Small intestine (tissue), 16 donors: ENCODE measurements at places on chromosomes 16 and 17.

DNA sequence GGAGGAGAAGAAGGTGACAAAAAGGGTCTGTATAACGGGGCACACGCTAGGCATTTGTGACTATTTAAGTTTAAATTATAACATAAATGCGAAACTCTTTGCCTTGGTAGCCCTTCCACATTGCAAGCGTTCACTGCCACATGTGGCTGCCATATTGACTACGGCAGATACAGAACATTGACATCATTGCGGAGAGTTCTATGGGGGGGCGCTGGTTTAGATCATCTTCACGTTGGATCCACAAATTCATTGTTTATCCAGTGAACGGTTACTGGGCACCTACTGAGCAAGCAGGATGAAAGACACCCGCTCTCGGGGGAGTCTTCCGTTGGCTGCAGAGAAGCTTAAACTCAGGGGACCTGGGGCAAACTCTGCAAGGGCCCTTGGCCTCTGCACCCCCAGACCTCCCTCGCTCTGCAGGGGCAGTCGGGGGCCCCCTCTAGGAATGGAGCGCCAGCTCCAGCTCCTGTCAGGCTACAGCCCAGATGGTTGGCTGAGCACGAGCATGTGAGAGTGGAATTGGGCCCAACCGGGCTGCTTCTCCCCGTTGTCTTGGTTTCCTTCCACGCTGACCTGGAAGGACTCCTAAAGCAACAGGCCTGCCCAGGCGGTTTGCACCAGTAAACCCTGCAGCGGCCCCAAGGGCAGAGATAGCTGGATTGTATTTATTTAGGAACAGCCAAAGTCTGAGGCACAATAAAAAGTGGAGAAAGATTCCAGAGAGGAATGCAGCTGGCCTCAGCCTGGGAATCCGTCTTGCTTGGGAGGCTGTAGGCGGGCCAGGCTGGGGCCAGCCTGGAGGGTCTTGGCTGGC lies 172.2 kb downstream of the SEC14L1 start:
- DNase-seq = peak; percentile 74

GRCh38 chr16:66728117-66728787 lies 23.2 kb downstream of the DYNC1LI2 start:
- DNase-seq = peak; percentile 55

GRCh38 chr17:83026311-83026811 lies 53.0 kb upstream of the METRNL start:
- peak; percentile 8 for DNase-seq

DNA sequence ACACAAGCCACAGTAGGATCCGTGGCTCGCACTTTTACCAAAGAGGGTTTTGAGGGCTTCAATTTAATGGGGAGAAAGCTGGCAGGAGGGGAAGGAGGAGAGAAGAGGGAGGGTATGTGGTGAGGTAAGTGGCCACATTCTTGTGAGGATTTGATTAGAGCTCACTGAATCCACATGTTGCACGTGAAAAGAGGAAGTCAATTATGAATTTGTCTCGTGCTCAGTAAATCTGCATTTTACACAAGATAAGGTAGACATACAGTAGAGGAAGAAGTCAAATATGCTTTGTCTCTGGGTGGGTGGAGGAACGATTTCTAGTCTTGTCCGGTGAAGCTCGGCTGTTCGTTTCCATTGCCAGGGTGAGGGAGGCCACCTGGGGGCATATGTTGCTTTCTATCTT lies 862 bp downstream of the ZNF232 start:
- DNase-seq = peak; percentile 36

- no peak for DNase-seq
Observed at GRCh38 chr16:19649980-19650379, 68.0 kb downstream of the KNOP1 start.

DNA sequence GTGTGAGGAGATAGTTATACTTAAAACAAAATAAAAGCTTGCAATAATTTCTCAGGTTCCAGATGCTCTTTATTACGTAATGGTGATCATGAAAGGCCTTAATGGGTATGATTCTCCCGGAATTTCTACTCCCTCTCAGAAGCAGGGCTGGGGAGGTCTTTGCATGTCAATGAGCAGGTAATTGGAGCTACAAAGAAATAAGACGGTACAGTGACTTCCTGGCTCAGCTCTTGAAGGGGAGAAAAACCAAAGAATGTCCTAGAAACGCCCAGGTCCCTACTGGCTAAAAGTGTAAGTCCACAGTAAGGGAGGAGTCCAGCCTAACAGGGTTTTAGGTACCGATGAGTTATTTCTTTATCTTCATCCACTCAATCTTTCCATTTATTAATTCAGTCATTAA lies 390.9 kb downstream of the TMEM114 start:
- DNase-seq = no peak

DNA sequence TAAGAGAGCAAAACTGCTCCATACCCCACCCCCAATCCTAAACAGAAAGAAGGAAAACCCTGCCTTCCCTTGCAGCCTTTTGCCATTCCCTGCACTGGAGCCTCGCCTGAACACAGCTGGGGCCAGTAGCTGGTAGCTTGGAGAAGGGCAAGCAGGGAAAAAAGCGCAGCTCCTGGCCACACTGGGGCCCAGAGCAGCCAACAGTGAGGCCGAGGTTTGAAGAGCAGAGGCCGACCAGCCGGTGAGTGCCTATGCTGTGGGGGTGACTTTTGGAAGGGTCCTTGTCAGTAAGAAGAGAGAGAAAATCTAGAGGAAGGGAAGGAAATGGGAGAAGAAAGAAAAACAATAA lies 3.2 kb upstream of the HOXB9 start:
- DNase-seq = no peak

DNA sequence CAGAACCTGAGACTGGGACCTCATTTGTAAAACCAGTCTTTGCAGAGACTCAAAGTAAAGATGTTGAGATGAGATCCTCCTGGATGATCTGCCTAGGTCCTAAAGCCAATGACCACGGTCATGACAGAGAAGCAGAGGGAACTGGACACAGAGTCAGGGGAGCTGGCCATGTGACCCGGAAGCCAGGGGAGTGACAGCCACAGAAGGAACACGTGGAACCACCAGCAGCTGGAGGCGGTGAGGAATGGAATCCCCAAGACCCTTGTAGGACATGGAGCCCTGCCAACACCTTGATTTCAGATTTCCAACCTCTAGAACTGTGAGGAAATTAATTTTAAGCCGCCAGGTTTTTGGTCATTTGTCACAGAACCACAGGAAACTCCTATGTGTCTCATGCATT lies 37.0 kb downstream of the USP22 start:
- DNase-seq = no peak

DNA sequence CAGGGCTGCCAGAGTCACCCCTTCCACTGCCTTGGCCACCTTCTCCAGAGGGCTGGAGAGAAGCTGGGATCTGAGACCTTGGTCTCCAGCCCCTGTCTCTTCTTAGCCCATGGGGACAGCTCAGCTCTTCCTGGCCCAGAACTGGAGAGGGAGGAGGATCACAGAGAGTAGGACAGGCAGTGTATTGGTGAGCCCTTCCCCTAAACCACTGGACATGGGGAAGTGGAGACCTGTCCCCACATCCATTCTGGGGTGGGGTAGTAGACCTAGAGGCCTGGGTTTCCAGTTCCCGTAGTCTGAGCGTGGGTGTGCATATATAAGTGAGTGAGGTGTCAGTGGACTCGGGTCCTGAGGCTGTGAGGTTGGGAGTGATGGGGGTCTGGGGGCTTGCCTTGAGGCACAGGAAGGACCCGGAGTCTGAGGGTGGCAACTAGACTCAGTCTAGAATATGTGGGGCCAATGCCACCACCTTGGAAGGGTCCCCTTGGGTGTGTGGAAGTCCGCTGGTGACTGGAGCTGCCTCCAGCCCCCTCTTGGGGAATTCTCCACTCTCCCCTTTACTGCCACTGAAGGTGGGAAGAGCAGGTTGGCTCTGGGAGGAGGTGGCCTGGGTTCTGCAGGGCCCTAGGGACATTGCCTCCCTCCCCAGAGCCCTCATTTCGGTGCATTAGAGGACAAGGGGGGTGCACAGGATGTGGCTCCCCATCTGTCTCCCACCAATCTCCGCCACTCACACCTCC lies 19.9 kb downstream of the GJD3 start:
- DNase-seq = no peak

DNA sequence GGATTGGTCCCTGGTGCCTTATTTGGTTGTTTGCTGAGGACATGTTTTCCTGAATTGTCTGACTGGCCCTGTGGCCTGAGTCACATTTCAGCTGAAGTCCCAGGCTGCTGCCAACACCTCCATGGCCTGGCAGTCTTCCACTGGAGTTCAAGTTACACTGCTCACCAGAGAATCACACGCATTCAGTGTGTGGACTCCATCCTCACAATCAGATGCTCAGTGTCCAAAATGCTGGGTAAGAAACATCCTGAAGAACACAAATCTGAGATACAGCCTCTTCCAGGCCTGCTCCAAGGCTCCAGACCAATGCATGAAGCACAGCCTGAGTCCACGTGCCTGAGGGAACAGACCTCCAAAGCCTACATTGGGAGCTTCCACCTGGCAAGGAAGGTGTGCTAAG lies 19.2 kb downstream of the CD300LB start:
- DNase-seq = no peak

DNA sequence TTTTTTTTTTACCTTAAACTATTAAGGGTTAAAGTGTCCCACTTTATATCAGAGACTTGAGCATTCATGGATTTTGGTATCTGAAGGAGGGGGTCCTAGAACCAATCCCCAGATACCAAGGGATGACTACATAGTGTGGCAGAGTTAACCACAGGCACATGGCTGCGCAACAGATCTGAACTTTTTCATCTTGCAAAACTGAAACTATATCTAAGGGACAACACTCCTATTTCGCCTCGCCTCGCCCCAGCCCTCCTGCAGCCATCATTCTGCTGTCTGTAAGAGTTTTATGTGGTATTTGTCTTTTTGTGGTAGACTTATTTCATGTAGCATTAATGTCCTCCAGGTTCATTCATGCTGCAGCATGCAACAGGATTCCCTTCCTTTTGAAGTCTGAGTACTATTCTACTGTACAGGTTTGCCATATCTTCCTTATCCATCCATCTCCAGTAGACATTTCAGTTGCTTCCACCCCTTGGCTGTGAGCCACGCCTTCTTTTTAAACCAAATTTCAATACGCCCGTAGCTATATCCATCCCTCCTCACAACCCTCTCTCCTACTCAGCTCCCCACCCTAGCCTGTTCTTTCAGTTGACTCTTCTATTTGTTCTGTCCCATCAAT lies 53.2 kb downstream of the AMFR start:
- no peak for DNase-seq

DNA sequence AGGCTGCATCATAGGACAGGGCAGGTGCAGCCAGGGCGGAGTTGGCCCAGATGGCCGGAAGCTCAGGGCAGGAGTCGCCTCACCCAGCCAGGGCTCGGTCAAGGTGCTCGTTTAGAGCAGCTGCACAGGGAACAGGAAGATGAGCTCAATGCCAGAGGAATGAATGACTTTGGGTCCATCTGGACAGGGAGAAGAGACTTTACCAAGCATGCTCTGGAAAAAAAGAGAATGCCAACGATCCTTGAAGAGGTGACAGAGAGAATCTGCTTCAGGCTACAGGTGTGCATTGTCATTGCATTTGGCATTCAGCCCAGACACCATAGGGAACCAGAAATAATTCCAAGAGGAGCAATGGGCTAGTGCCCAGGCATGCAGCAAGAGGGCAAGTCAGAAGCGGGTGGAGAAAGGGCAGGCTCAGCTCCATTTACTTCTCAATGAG lies 6.7 kb upstream of the MPP3 start:
- DNase-seq = peak; percentile 90

GRCh38 chr17:21029036-21029435 lies 13.8 kb downstream of the USP22 start:
- DNase-seq = no peak

GRCh38 chr16:50246299-50247122 lies 19.8 kb upstream of the ADCY7 start:
- DNase-seq = no peak

GRCh38 chr17:37527249-37527851 lies 37.7 kb downstream of the DUSP14 start:
- DNase-seq = peak; percentile 59

GRCh38 chr16:9645911-9646310 lies 536.3 kb downstream of the GRIN2A start:
- DNase-seq = no peak

DNA sequence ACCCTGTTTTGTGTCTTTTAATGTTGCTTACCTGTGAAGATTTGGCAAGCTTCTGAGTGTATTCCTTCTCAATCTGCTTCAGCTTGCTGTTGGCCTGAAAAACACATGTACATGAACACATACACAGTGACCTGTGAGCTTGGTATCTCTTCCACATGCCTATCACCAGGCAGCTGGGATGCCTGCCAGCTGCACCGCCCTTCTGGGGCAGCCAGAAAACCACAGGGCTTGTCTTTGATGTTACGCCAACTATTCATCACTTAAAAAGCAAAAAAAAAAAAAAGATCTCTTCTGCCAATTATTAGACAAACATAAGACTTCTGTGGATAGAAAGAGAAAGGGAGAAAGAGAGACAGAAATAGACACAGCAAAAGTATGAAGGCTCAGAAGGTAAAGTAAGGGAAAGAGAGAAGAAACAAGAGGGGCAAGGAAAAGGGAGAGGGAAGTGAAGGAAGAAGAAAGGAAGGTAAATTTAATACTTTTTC lies 189.2 kb upstream of the AXIN2 start:
- peak; percentile 86 for DNase-seq

GRCh38 chr16:15507301-15507958 lies 73.0 kb downstream of the BMERB1 start:
- no peak for DNase-seq

DNA sequence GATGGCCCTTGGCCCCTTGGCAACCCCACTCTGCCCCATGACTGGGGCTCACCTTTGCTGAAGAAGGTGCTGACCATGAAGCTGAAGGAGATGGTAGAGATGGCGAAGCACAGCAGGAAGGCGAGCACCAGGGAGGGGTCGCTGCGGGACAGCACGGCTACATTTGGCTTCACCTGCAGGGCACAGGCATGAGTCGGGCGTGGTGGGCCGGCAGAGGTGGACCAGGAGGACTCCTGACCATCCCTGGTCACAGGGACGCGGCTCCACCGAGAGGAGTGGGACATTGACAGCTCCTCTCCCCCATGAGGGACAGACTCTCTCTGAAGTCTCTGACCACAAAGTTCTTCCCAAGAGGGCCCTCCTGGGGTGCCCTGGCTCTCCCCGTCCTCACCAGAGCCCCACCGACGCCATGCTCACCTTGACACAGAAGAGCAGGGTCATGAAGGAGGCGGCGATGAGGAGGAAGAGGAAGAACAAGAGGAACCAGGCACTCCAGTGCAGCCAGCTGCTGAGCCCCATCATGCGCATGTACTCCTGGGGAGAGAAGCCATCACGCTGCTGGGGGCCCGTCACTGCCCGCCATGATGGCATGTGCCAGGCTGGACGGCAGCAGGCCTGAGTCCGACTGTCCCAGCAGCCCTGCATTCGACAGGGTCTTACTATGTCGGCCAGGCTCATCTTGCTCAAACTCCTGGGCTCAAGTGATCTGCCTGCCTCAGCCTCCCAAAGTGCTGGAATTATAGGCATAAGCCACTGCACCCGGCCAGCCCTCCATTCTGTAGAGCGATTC lies 23.1 kb downstream of the ABCA3 start:
- DNase-seq = no peak

- DNase-seq = no peak
Observed at GRCh38 chr16:73286346-73287267, 238.7 kb upstream of the ZFHX3 start.

GRCh38 chr16:82497139-82497538 lies 129.6 kb upstream of the CDH13 start:
- no peak for DNase-seq
